Activated T-cell treated with anti-CD3 and anti-CD28 coated beads for 24 hours (primary cell): ENCODE measurements at places on chromosomes 16 and 17.
A peak's percentile ranks its signal among the peaks of the same experiment; 100 is the strongest.

DNA sequence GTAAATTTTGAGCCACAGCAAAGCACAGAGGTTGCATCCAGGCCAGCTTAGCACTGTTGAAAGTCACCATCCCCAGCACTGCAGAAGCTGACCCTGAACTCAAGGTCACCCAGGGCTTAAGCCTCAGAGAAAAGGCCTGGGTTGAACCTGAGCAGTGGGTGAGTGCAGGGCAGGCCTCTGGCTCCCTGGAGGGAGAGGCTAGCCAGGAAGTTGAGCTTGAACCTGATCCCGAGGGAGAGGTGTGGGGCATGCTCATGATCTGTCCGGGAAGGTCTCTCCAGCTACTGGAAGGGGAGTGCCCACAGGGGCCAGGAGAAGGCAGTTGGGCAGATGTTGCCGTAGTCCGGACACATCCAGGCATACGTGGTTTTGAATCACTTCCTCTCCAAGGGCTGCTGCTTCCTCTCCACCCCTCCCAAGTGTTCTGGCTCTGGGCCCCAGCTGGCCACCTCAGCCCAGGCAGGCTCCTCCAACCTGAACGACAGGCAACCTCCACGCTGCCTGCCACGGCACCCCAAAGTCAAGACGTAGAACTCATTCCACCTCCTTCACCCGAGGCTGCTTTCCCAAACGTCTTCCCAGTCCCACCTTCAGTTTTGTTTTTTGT lies 18.4 kb downstream of the CARHSP1 start:
- DNase-seq: no peak

GRCh38 chr17:48734333-48735061 lies 5.9 kb upstream of the HOXB13 start:
- no peak for DNase-seq

GRCh38 chr17:31329221-31329620 lies 7.8 kb upstream of the EVI2A start:
- no peak for DNase-seq

- peak; percentile 83 for DNase-seq
These were observed at the start of gene ITGAL for GRCh38 chr16:30472328-30472942. TSS of gene ITGAL (plus strand) at chr16:30472742. CDS start at chr16:30472838, 96 bp downstream.

DNA sequence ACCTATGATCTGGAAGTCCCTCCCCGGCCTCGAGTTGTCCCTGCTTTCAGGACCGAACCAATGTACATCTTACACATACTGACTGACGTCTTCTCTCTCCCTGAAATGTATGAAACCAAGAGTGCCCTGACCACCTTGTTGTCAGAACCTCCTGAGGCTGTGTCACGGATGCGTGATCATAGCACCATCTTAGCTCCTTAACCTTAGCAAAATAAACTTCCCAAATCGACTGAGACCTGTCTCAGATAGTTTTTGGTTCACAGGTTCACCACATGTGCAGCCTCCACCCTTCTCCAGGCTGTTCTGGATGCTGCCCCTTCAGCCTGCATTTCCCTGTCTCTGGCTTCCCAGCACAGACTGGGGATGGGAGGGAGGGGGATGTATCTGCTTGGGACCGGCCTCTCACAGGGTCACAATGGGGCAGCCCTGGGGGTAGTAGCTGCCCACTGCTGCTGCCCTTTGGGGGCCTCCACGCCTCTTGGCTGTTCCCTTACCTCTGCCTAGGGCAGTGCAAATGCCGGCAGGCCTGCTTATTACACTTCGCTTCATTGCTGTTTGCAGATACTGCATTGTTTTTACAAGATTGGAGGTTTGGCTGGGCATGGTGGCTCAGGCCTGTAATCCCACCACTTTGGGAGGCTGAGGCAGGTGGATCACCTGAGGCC lies 69.8 kb downstream of the NT5M start:
- DNase-seq: no peak

- no peak for DNase-seq
These were observed 29.6 kb downstream of the LITAF start for GRCh38 chr16:11556945-11557720.

- DNase-seq: no peak
These were observed 39.6 kb downstream of the CDRT15 start for GRCh38 chr17:14197057-14197456.

GRCh38 chr16:48125888-48126287 lies 29.9 kb downstream of the ABCC12 start:
- no peak for DNase-seq

GRCh38 chr17:330993-331701 lies 21.5 kb downstream of the RPH3AL start:
- DNase-seq: no peak

GRCh38 chr16:20846551-20846950 lies 40.2 kb downstream of the REXO5 start:
- no peak for DNase-seq

DNA sequence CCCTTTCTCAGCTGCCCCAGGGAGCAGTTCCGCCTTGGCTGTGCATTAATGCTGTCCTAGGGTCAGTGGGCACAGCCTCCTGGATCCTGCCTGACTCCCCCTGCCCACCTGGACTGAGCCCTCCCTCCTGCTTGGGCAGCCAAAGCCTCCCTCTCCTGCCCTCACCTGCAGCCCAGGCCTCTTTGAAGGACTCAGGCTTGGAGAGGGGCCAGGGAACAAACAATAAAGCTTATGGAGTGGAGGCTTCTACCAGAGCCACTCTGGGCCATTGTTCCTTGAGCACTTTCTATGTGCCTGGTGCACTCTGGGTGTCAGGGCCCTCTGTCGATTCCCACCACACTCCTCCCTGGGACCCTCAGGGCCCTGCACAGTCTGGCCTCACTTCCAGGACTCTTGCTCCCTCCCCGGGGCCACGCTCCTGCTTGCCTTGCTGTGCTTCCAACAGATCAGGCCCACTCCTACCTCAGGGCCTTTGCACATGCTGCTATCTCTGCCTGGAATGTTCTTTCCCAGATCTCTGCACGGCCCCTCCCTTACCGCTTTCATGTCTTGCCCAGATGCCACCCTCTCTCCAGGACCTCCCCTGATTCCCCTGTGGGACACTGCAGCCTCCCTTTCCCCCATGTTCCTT lies 5.0 kb downstream of the KCNJ12 start:
- no peak for DNase-seq

DNA sequence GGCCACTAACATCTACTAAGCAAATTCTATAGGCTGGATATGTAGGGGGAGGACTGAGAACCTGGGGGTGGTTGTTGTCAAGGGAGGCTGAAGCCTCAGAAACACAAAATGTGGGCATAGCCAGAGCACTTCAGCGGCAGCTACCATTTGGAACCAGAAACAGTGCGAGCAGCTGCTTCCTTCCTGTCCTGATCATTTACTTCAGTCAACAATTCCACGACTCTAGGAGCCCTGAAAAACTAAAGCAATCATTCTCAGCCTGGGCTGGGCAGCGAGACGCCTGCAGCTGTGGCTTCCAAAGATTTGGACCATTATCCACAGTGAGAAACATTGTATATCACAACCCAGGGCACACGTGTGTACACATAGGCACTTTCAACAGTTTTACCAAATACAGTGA lies 93.9 kb upstream of the WSCD1 start:
- DNase-seq: no peak

DNA sequence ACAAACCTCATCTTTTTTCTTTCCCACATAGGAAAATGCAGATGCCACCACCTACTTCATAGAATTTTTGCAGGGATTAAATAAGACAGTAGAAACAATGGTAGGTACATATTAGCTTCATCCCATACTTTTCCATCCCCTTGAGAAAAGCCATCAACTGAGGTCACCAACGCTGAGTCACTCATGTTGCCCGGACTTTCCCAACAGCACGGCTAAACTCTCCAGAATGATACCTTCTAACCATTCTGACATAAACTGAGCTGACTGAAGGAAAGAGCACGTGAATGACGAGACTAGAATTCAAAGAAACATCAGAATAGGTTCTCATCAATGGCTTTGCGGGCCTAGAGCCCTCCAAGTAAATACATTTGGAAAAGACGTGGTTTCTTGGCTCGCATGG lies 146.0 kb upstream of the RCVRN start:
- DNase-seq: no peak

DNA sequence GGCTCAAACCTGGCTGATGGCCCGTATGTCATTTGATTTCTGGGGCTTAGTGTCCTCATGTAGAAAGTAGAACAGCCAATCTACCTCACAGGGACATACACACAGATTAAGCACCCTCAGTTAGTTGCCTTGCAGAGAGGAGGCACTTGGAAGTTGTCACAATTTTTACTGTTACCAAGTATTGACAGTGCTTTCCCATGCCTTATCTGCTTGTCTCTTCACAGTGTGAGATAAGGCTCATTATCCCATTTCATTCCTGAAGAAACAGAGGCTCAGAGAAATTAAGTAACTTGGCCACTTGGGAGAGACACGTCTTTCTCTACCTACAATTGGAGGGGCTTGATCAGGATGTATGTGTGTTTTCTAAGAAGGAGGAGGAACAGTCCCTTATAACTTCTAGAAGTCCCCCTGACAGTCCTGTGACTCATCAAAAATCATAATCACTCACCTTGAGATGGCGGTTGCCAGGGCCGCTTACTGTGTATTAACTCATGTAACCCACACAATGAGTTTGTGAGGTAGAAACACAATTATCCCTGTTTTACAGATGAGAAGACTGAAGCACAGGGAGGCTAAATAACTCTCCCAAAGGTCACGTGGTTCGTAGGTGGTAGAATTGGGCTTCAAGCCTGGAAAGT lies 56.9 kb upstream of the LHX1 start:
- no peak for DNase-seq

DNA sequence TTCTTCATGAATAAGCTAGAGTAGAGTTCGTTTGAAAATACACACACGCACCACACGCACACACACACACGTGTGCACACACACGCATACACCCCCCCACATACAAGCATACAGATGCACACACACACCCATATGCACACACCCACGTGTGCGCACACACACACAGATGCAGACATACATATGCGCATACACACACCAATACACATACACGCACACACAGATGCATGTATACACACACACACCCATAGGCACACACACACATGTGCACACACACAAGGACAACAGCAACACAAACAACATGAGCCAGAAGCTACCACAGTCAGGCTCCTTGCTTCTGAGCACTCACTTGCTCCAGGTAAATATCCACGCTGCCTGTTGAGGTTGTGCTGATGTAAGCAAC lies 5.1 kb downstream of the IFT140 start:
- DNase-seq: no peak

DNA sequence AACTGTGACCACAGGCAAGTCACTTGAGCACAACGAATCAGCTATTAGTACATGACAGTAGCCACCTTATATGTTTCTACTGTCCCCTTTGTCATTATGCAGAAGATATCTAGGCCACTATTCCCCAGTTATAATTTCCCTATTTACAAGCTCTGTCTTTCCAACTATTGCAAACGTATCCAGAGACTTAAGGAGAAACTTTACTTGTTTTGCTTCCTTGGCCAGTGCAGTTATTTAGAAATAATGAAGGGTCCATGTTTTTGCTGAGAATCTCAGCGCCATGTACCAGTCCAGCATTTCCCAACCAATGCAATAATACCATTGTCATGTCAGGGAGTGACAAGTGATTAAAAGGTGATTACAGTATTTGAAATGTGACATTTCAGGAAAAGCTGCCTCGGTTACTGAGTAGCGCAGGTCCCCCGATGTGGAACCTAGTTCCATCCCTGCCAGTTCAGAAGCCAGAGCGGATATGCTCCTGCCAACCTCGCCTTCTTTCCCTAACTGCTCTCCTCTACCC lies 743 bp downstream of the ZNF624 start:
- DNase-seq: no peak

DNA sequence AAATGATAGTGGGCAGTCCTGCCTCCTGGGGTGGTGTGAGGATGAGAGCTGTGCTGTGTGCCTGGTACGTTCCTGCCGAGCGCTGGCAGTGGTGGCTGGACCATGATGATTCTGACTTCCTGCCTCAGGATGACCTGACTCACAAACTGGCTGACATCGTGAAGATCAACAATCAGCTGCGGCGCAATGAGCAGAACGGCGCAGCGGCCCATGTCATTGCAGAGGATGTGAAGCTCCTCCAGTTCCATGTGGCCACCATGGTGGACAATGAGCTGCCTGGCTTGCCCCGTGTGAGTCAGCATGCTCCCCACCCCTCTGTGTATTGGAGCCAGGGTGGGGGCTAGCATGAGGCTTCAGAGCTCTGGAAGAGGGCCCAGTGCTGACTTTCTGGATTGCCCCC lies 13.1 kb downstream of the POLR2A start:
- no peak for DNase-seq

DNA sequence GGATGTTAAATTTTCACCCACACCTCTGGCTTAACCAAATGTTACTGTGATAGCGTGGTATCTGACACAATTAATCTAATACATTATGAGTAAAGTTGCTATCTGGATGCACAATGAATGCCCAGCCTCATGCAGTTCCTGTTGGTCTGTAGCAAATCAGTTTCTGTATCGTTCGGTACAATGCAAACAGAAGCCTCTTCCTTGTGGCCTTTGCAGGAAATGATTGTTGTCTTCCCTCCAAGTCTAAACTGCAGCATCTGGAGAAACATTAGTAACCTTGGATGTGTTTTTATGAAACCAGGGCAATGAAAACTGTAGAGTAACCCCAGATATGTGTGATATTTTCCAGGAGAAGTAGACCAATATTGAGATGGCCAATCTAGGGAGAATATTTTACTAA lies 46.8 kb downstream of the CYB561 start:
- no peak for DNase-seq

DNA sequence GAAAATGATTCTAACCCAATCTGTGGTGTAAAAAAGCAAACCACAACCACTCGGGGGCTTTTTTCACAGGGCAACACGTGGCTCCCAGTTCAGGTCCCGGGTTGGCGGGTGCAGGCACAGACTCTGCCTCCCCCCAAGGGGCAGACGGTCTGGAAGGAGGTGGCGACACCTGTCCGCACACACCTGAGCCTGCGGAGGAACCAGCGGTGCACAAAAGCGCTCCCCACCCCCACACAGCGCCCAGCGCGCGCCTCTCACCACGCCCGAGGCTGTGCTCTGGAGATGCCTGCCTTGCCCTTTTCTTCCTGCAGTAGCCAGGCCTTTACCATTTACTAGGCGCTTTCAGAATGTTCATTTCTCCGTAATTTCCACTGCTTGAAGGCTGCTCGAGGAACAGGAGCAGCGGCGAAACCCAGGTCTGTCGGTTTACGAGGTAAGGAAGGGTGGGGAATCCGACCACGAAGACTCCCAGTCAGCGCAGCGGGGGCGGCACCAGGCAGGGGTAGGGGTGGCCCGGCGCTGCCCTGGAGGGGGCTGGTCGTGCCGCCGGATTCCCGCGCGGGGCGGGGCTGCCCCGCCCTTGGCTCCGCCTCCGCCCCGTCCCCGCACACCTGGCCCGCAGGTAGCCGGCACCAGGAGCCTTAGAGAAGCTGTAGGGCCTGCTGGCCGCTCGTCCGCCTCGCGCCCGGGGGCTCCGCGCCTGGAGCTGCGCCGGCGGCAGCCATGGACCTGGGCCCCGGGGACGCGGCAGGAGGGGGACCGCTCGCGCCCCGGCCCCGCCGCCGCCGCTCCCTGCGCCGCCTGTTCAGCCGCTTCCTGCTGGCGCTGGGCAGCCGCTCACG lies at the start of gene USP43:
Gene USP43 (plus strand): TSS at position 608 of the 842 bp plus-strand sequence. CDS start 116 bp downstream, at position 724.
- no peak for DNase-seq

- no peak for DNase-seq
These were observed 50.8 kb downstream of the MRTFB start for GRCh38 chr16:14121872-14122271.

GRCh38 chr17:39628655-39629493 lies 2.1 kb downstream of the PPP1R1B start:
- no peak for DNase-seq

GRCh38 chr17:42067371-42068091 lies 17.1 kb upstream of the C17orf113 start:
- peak; percentile 52 for DNase-seq

GRCh38 chr16:54774768-54775167 lies 155.9 kb upstream of the IRX5 start:
- no peak for DNase-seq
